ENCODE measurements at places on chromosomes 1 and 21. TPM values are rescaled to one million over a fixed set of nuclear protein-coding genes. Genes with fewer than 3 reads are reported as not detected.

Gene CACNA1S
- 0.04 TPM for total RNA-seq

DNA sequence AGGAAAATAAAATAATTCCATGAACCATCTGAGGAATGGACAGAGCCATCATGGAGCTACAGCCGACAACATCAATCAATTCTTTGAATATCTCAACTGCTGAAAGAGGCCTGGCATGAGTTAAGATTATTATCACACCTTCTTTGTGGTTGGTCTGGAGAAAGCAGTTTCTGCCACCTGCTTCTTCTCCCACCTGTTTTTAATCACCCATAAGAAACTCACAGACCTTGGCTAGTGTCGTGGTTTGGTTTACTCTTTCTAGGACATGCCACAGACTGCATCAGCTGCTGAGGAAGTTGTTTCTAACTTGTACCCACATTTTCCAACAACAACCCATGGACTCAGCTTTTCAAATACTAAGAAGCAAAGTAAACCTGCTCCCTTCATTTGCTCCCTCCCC, 65.6 kb downstream of the NTPCR start:
- peaks cover 30% of the 10 kb centered on the region for H3K36me3 ChIP-seq
- no peak overlapping the region for H3K27ac ChIP-seq
- DNase-seq = no peak
- no peaks in the 10 kb centered on the region for H3K4me1 ChIP-seq
- H3K27me3 ChIP-seq = no peaks in the 10 kb centered on the region

DNA sequence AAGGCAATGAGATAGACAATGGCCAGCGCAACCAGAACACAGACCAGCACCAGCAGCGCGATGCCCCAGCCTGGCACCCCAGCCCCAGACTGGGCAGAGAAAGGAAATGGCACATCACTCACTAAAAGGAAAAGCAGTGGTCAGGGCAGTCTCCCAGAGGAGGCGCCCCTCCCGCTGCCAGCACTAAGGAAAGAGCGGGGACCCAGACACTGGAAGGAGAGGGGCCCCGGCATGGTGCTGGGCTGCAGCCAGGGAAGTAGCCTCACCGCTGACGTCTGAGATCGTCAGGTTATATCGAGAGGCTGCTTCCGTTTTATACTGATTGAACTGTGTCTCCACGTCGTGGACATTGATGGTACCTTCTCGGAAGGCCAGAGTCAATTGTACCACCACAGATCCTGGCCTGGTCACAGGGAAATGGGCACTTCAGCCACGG, 13.8 kb downstream of the TRIM46 start:
- H3K36me3 ChIP-seq = peaks cover 17% of the 10 kb centered on the region
- H3K4me3 ChIP-seq = no peak overlapping the region
- H3K27ac ChIP-seq = no peak overlapping the region
- peaks cover 3% of the 10 kb centered on the region for H3K4me1 ChIP-seq
- DNase-seq = no peak

- H3K27ac ChIP-seq = no peak overlapping the region
- H3K27me3 ChIP-seq = no peaks in the 10 kb centered on the region
- no peak overlapping the region for H3K4me3 ChIP-seq
- H3K4me1 ChIP-seq = no peaks in the 10 kb centered on the region
Measured at GRCh38 chr21:44085491-44086321, 21.5 kb upstream of the PWP2 start.

Gene CACYBP
- 208 TPM for total RNA-seq

- H3K27me3 ChIP-seq = peaks cover 27% of the 10 kb centered on the region
- no peaks in the 10 kb centered on the region for H3K36me3 ChIP-seq
- H3K4me3 ChIP-seq = no peak overlapping the region
- DNase-seq = no peak
- no peaks in the 10 kb centered on the region for H3K4me1 ChIP-seq
- H3K27ac ChIP-seq = no peak overlapping the region
Measured at GRCh38 chr1:13725714-13726175, 25.8 kb downstream of the PRDM2 start.
